Stimulated activated CD4-positive, alpha-beta T cell treated with anti-CD3 and anti-CD28 coated beads, TNF-alpha, amount 100 ng/mL, for 4 hours (primary cell): ENCODE measurements at places on chromosomes 7 and 10.

- no peak for DNase-seq
Measured at GRCh38 chr7:115387137-115387536, 465.2 kb downstream of the MDFIC start.

DNA sequence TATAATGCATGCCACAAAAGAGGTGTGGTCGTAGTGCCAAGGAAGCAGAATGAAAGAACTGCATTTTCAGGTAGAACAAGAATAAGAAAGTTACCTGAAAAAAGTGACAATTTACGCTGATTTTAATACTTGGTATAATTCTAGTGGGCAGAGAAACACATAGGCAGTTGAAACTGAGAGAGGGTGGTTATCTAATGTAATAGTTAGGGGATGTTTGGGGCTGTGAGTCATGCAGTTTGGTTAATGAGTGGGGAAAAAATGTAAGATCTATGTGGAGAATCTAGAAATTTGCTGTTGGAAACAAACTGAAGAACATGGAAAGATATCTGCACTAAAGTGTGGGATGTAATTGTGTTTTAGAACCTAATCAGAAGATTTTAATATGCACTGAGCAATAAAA, 33.7 kb downstream of the ZNF37A start:
- DNase-seq, result no peak

GRCh38 chr10:122115874-122116273, 126.9 kb downstream of the TACC2 start:
- no peak for DNase-seq

DNA sequence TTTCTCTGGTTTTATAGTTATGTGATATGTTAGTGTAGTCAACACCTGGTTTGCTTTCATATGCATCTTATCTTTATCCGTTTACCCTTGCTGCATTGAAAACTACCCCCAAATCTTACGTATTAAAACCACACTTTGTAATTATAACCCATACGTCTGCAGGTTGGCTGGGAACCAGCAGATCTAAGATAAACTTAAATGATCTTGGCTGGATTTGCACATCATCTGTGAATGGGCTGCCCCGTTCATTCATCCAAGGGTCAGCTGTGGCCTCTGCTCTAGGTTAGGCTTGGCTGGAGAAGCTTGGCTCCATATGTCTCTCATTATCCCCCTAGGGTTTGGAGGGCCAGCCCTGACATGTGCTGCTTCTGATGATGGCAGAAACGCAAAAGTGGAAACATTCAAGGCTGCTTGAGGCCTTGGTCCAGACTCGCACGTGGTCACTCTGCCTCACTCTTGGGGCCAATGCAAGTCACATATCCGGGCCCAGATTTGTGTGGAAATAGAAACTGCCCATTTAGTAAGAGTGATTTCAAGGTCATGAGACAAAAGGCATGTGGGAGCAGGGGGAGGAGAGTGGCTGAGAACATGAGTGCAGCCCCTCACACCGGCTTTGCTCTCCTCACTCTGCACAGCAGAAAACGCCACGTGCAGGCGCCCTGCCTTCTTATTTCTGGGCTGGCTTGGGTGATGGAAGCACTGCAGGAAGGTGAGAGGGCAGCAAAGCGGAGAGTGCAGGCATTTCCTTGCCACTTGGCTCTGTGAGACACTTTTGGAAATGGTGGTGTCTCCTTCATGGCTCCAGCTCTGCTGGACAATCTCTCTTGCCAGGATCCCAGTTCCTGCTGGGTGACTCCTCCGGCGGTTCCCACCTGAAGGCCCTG, 553.8 kb downstream of the GLRX3 start:
- no peak for DNase-seq

GRCh38 chr10:65675236-65675635, 1250.6 kb upstream of the LRRTM3 start:
- no peak for DNase-seq

- no peak for DNase-seq
Measured at GRCh38 chr10:69213591-69214311, 6.4 kb upstream of the HKDC1 start.

- no peak for DNase-seq
Measured at GRCh38 chr7:30322271-30323005, 38.0 kb downstream of the ZNRF2 start.

DNA sequence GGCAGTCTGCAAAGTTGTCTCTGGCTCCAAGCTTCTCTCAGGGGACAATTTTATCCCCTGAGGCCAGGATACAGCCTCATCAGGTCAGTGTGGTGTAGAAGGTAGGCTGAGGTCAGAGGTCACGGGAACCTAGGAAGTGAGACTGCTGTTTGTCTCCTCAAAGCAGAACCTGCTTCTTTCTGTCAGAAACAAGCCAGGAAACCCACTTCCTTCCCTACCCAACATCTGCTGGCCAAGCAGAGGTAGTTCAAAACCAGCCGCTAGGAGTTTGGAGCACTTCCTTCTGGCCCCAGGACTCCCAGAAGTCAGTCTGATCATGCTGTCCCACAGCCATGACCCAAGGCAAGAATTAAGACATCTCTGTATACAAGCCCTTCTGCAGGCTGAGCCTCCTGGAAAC, 12.2 kb downstream of the CLRN3 start:
- DNase-seq, result no peak

DNA sequence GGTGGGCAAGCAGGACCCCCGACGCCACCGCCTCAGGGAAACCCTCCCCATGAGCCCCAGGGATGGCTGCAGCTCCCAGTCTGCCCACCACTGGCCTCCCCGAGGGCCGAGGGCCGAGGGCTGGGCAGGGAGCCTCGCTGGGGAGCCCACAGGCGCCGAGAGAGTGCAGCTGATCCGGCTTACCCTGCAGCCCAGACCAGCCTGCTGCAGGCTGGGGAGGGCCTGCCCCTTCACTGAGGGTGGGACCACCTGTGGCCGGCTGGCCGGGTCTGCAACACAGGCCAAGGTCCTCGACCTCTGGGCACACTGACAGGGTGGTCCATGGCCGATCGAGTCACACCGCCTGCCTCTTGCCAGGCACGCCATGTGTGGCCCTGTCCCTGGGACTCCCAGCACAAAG, 27.3 kb upstream of the ADGRA1 start:
- no peak for DNase-seq

DNA sequence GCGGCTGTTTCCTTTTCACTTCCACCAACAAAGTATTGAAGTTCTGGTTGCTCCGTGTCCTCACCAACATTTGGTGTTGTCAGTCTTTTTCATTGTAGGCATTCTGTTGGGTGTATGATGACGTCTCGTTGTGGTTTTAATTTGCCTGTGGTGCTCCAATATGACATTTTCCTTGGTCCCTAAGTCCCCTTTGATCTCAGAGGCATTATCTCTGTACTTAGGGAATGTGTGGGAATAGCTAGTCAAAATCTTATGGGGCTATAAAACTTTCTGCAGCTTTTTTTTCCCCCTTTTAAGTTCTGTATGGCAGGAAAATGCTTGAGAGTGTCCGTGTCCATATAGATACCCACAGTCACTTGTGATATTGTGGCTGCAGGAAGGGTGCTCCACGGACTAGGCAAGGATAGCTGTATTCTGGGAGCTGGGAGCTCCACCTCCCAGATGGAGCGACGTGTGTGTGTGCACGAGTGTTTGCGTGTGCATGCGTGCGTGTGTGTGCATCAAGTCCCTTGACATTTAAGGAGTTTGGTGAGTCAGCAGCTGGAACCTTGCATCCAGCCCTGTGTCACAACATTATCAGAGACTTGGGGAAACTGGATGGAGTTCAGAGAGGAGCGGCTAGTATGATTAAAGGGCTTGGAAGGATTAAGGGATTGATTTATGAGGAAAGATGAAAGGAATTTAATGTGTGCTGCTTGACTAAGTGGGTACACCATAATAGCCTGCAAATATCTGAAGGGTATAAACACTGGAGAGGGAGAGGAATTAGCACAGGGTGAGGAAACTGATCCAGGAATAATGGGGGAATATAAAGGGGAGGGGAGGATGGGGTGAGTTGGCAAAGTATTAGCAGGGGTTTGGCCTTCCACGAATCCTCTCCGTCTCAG, 66.8 kb downstream of the LRMDA start:
- no peak for DNase-seq

DNA sequence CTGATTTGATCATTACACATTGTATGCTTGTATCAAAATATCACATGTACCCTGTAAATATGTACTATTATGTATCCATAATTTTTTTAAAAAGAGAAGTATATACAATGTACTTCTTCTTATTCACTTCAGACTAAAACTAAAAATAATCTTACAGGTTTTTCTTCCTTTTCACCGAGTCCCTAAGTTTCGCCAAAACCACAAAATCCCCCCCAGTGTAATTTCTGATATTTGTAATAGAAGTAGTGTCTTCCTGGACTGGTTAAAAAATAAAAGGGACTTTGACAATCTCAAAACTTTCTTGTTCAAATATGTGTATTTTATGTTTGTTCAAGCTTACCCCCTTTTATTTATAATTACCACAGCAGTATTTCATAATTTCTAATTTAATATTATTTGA, 23.9 kb downstream of the EPC1 start:
- no peak for DNase-seq

GRCh38 chr10:104240078-104240477, 7.9 kb upstream of the CFAP43 start:
- no peak for DNase-seq

GRCh38 chr7:124667312-124668153, 98.1 kb downstream of the GPR37 start:
- DNase-seq, result no peak

- no peak for DNase-seq
Measured at GRCh38 chr7:798921-799470, 33.3 kb upstream of the SUN1 start.

GRCh38 chr7:1611708-1612241, 41.9 kb upstream of the PSMG3 start:
- no peak for DNase-seq

DNA sequence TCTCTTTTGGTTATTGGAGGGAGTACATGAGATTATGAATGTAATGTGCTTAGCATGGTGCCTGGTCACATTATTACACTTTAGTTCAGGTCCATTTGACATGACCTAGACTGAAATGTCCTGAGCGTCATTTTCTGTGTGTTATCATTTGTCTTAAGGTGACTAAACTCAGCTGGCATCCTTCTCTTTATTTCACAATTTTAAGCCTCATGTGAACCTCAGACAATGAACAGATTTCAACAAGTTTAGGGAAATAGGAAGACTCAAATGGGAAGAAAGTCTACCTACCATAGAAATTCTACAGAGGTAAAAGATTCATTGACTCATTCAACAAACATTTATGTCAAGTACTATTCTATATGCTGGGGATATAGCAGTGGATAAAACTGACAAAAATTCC, 70.2 kb upstream of the EXOC6 start:
- no peak for DNase-seq

- no peak for DNase-seq
Measured at GRCh38 chr10:3542185-3542611, 242.8 kb downstream of the KLF6 start.

DNA sequence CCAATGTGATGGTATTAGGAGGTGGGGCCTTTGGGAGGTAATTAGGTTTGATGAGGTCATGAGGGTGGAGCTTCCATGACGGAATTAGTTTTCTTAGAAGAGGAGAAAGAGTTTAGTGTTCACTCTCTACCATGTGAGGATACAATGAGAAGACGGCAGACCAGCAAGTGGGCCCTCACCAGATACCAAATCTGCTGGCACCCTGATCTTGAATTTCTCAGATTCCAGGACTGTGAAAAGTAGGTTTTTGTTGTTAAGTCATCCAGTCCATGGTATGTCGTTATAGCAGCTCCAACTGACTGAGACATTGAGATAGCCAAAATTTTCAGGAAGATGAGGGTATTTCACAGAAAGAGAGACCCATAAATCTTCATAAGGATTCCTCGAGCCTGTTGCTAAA, 3.6 kb upstream of the TMEM196 start:
- DNase-seq, result no peak

GRCh38 chr7:101557978-101558741, 70.9 kb downstream of the MYL10 start:
- no peak for DNase-seq

GRCh38 chr10:13110908-13111307, 10.9 kb downstream of the OPTN start:
- no peak for DNase-seq

GRCh38 chr7:127391591-127392181, 822 bp downstream of the ZNF800 start:
- DNase-seq, result peak; percentile 29

GRCh38 chr10:33919244-33919643, 584.8 kb upstream of the NRP1 start:
- no peak for DNase-seq

DNA sequence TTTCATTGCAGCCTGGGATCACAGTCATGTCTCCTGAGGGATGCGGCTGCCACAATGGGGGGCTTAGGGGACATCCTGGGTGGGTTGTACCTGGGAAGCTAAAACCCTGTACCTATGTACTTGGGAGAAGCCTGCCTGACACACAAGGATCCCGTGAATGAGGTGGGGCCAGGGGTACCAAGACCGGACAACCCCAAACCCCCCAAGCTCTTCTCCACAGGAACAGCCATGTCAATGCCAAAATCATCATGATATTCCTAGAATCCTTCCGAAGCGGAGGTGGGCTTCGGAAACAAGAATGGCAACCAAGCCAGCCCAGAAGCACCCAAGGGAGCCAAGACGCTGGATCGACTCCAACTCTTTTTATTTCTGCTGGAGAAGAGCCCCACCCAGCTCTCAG, 260.3 kb upstream of the TCERG1L start:
- no peak for DNase-seq

DNA sequence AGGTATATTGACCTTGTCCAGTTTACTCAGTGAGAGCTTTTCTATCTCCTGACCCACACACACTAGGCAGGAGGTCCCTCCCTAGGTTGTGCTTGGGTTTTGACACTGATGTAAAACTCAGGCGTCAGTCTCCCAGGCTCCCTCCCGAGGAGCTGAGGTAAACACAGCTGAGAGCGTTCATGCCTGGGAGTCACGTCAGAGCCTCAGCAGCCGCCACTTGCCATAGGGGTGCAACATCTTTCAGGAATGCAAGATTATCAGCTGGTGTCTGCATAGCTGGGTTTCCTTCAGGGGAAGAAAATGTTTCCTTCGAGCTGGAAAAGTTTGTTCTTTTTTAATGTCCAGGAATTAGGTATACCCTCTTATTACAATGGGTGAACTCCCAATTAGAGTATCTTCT, 70.6 kb downstream of the FGFR2 start:
- no peak for DNase-seq

GRCh38 chr7:114310345-114311110, 104.1 kb upstream of the FOXP2 start:
- no peak for DNase-seq

- no peak for DNase-seq
Measured at GRCh38 chr10:4281190-4281825, 496.3 kb upstream of the KLF6 start.

GRCh38 chr7:2018569-2019460, 213.9 kb downstream of the MAD1L1 start:
- no peak for DNase-seq

DNA sequence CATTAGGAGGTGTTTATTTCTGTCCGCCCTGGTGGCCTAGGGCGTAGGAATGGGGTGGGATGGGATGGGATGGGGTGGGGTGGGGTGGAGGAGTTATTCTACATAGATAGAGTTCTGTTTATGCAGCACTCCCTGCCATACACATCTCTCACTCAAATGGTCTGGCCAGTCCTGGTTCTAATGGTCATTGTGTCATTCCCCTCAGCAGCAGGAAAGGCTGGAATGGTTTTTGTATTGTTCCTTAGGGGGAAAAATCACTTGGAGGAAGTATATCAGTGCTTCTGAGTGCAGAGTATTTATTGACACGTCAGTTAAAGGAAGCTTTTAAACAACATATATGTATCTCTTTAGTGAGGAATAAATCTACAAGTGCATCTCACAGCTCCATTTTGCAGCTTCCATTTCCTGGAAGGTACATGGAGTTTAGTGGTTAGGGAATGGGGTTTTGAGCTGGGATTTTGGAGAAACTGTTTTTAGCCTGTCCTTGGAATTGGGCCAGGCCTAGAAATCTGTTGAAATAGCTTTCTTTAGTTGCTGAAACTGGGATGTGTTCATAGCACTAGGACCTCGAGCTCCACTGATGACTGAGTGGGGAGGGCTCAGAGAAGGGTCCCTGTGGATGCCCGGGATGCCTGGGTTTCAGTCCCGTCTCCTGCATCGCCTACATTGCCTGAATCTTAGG, 8.3 kb downstream of the TSPAN14 start:
- no peak for DNase-seq
